ENCODE measurements at places on chromosomes 6 and 20.

GRCh38 chr20:63036291-63036690, 29.5 kb upstream of the BHLHE23 start:
- no peak for DNase-seq

GRCh38 chr6:67131827-67132226, 1424.8 kb upstream of the EYS start:
- DNase-seq = no peak

DNA sequence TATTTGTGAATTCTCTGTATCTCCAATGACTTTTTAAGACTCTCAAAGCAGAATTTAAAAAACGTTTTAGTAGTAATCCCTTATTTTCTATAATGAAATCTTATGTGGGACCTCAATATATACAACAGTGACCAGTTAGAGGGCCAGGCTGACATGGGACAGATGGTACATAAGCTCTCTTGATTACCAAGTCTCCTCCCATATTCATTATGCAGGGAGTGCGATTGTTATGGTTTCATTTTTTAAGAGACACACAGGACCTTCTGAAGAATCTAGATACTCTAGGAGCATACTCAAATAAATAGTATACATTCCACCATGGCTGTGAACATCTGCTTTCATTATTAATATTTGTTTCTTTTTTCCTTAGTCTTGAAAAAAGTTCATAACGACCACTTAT, 43.5 kb downstream of the GCLC start:
- no peak for DNase-seq

GRCh38 chr20:36399147-36399968, 93.2 kb downstream of the DLGAP4 start:
- no peak for DNase-seq

DNA sequence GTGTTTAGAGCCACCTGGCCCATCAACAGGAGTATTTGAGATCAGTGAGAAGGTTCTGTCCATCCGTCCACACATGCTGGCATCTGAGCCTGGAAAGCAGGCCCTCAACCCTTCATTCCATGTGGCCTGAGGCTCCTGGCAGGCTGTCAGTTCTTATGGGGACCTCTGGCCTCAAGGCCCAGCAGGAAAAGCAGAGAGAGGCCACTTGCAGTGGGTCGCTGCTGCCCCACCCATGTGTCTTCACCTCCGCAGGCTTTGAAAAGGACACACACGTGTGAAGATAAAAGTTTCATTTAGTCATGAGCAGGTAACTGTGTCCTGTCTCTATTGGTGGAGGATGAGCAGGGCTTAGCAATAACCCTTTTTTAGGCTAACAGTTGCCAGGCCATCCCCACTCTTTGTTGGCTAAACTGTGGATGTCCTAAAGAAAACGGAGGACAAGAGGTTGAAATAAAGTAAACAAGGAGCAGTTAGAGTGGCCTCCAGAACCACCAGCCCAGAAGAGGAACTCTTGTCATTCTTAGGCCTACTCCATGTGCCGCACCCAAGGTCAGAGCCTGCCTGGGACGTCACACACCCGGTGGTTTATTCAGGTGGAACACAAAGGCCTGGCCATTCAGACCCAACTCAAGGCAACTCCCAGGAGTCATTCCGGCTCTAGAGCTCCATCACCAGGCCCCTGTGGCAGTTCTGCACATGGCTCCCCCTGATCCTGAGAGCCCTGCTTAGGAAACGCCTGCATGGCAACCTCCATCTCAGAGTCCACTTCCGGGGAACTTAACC, 143.4 kb upstream of the CST7 start:
- DNase-seq = no peak

- no peak for DNase-seq
Observed at GRCh38 chr6:56757588-56757984, 114.9 kb upstream of the DST start.

DNA sequence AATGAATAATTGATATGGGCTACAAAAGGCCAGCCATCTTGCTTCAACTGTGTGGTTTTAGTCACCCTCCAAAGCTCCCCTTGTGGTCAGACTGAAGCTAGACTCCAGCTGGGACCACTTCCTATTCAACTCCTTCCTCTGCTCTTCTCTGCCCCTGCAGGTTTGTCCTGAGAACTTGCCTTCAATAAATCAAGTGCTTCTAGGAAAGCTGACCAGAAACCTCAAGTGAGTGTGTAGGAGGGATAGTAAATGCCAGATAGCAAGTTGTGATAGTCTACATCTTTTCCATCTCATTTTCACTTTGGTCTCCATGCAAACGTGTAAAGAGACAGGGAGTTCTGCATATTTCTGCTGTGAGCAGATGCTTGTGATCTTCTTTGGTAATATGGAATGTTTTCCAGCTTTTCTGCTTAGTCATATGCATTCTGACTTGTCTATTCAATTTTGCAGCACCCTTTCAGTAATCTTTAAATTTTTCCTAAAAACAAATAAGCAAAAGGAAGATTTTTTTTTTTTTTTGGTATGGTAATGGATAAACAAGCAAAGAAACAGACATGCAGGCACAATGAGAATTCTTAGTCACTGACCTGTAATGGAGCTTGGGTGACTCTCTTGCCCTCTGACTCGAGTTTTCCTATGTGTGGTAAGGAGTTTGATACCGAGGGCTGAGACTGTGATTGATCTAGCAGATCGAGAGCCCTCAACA, 201.3 kb upstream of the BTBD3 start:
- no peak for DNase-seq

DNA sequence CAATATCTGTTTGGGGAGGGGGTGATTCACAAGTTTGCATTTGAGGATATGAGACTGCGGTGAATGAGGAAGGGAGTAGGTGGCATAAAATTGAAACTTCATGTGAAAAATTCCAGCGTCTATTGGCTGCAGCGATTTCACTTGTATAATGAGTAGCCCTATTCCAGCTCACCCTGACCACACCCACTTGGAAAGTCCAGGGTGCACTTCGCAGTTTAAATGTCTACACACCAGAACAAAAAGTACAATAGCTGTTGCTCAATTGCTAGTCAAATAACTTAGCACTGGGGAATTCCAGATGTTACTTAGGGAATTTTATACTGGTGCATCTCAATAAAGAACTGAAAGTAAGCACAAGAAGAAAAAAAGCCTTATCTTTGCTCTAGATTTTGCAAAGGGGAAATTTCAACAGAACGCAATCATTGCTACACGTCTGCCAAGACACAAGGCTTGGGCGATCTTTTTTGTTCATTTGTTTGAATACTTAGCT, 6.3 kb downstream of the TNFAIP3 start:
- DNase-seq = no peak

GRCh38 chr6:14671261-14671681, 553.7 kb downstream of the CD83 start:
- DNase-seq = no peak

DNA sequence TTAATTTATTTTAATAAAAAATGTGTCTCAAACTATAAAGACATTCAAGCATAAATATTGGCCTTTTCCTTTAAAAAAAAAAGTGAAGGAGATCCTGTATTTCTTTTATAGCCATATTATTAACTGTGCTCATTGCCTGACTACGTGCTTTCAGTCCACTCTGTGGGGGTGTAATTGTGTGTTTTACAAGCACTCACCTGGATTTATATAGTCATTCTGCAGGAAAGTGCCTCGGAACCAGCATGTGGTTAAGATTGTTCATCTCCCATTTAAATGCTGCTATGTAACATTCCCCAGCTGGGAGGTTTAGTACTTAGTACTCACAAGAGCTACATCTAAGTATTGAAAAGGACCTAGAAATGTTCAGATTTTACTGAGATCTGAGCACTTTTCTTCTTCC, 47.9 kb upstream of the SLC22A16 start:
- no peak for DNase-seq

DNA sequence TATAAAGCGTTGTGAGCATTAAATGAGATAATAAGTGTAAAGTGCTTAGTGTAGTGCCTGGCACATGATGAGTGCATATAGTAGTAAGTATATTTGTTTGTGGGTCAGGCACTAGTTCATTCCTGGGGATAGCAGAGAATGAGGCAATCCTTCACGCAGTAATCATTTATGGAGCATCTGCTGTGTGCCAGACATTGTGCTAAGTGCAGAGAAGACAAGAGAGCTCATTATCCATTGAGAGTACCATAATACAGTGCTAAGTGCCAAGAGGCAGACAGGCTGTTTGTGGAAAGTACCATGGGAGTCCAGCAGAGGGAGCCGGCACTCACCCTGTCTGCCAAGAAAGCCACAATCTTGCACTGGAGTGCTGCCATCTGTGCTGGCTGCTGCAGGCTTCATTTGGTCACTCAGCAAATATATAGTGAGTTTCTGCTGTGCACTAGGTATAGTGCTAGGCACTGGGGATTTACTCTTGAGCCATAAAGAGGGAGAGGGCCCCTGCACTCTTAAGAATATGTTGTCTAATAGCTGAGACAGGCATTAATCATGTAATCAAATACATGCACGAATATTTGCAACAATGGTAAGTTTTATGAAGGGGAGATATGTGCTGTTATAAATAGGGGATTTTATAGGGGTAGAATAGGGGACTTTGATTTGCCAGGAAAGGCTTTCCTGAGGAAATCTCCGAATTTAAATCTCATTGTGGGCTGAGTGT, 12.9 kb upstream of the MROH8 start:
- DNase-seq = peak; percentile 52

GRCh38 chr6:129670634-129671033, 39.3 kb downstream of the ARHGAP18 start:
- DNase-seq = no peak

DNA sequence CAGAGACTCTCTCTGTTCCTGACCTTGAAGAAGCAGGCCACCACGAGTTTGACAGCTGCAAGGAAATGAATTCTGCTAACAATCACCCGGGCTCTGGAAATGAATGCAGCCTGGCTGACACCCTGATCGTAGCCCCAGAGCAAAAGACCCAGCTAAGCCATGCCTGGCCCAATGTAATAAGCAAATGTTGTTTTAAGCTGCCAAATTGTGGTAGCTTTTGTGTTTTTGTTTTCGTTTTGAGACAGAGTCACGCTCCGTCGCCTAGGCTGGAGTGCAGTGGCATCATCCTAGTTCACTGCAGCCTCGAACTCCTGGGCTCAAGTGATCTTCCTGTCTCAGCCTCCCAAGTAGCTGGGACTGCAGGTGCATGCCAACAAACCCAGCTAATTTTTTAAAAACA, 3.3 kb upstream of the OXT start:
- DNase-seq = no peak

GRCh38 chr6:23590498-23591126, 535.4 kb upstream of the NRSN1 start:
- no peak for DNase-seq

- DNase-seq = no peak
Observed at GRCh38 chr6:15907914-15908518, 220.9 kb upstream of the MYLIP start.

DNA sequence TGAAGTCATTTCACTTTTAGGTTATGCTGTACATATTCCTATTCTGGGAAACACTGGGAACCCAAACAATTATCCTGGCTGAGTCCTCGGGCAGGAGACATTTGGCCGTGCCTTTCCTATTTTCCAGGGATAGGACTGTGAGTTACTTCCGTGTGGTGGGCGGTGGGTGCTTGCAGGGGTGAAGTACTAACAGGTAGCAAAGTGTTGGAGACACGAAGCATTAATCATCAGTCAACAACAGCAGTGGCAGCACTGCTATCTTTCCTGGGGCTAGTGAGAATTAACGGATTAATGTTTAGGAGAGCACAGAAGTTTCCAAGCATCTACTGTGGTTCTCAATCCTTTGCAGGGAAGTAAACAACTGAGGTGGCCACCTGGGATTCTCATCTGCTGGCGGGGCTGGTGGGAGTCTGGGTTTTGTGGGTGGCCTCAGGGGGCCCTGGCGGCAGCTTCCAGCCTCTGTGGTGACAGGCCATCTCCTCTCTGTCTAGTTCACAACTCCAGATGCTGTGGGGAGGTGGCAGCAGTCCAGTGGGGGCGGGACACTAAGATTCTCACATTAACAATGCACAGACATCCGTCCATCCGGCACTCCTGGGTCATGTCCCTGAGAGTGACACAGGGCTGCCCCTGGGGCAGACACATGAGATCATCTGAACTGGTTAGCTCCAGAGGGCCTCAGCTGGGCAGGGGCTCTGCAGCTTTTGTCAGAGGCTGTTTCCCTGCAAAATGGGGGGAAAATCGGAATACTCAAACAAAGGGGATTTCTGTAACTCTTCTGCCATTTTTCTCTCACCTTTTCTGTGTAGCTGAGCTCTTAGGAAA, 90.9 kb downstream of the GJA10 start:
- DNase-seq = no peak

DNA sequence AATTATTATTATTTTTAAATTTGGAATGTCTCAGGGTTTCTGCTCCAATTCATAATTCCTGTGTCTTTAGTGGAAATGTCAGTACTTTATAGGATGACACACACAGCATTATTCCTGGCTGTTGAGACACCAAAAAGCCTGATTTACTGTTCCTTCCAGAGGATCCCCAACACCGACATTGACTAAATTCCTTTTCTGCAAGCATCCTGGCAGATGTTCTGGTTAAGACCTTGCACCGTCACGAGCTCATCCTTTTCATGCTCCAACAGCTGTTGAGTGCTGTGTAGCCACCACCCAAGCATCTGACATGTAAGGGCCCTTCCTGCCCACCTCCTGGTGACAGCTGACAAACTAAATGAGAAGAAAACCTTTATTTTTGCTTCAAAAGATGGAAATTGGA, 284.3 kb upstream of the SULF2 start:
- no peak for DNase-seq

DNA sequence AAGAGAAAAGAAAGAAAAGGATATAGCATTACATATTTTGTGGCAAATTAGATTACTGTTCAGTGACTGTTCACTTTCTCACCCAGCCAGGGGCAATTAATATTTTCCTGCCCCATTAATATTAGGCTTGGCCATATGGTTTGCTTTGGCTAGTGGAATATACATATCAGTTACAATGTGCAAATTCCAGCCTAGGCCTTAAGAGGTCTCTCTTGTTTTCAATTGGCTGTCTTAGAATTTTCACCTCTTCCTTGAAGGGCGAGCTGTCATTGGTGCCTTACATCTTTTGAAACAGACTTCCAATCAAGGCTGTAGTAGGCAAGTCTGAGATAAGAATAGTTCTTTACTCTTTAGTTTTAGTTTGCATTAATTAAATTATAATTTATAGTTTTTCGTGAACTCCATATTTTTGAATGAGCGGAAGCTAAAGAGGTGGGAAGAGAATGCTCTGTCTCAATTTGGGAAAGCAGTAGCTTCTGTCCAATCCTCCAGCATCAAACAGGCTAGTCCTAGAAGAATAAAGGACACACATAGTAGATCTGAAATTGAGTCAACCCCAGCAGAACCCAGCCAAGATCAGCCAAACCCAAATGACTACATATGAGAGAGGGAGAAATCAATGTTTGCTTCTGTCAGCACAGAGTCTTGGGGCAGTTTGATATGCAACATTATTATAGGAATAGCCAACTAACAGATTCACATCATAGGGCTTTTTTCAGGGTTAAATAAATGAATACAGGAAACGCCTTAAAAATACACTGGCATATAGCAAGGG, 6.3 kb upstream of the CSNK2A1 start:
- DNase-seq = no peak

DNA sequence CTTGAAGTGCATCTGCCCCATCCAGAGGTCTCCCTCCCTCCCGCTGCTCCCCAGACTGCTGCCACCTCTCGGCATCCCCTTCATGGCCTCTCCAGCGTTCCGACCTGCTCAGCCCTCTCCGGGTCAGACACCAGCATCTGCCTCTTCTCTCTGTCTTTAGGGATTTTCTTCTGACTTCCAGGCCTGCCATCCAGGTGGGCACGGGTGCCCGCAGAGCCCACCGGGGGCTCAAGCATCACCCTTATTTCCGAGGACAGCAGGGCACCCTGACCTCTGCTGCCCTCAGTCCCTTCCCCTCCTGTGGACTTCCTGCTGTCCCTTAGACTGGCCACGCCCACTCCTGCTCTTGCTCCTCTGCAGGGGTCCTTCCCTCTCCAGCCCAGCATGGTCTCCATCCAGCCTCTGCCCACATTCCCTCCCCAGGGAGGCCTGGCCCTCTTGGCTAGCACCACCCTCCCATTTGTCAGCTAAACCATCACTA, 3.3 kb downstream of the NPEPL1 start:
- no peak for DNase-seq

All from activated T-helper 1 cell treated with anti-CD3 and anti-CD28 coated beads, Interleukin-2, amount 50 U/mL, for 16 hours (primary cell).